HT-29 (cell line): ENCODE measurements at places on chromosomes 5 and 9. TPM values are rescaled to one million over a fixed set of nuclear protein-coding genes. Genes with fewer than 3 reads are reported as not detected.

IFNA13 gene
- not detected in 2 replicates for total RNA-seq

DNA sequence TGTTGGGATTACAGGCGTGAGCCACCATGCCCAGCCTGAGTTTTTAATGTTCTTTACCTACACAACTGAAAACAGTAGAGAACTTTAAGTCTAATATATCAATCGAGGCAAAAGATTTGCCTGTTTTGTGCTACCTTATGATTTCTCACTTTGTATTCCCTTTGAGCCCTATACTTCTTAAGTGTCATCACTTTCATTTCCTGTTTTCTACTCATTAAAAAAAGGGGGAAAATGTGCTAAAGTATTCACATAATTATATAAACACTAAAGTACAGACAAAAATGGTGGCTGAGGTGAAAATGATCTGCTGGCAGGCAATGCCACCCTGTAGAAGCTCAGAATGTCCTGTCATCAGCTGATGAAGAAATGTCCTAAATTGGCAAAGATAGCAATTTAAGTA, 23.6 kb downstream of the ATG10 start:
- DNase-seq = no peak

TICAM2 gene
- total RNA-seq = 0.47 TPM in 1 of 2 replicates, not detected in the other

COL23A1 gene
- not detected in 2 replicates for total RNA-seq

TXNDC8 gene
- not detected in 2 replicates for total RNA-seq

GRCh38 chr5:67272453-67273130, 76.0 kb upstream of the CD180 start:
- DNase-seq = no peak

GRCh38 chr9:72476617-72477437, 44.6 kb upstream of the TMC1 start:
- DNase-seq = peak; percentile 96

- no peak for DNase-seq
Measured at GRCh38 chr5:164204338-164204946, 699.0 kb downstream of the MAT2B start.

DNA sequence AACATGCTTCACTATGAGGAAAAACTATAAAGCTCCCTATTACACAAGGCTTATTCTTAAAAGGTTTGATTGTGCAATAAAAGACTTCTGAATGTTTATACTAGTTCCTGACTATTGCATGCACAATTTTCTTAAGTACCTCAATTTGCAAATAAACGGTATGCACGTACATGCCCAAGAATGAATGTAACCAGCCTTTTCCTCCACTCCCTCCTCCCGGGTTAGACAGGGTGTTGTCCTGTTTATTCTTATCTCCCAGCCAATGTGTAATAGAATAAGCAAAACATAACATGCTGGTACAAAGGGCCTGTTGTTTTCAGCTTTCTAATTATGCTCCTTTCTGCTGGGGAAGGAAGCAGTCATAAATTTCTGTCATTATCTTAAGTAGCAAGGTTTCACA, 79.1 kb downstream of the AOPEP start:
- DNase-seq = peak; percentile 82

GPR21 gene
- 0.44 TPM in 1 of 2 replicates, not detected in the other for total RNA-seq

GFPT2 gene
- total RNA-seq = 0.10 TPM in 1 of 2 replicates, not detected in the other

DNA sequence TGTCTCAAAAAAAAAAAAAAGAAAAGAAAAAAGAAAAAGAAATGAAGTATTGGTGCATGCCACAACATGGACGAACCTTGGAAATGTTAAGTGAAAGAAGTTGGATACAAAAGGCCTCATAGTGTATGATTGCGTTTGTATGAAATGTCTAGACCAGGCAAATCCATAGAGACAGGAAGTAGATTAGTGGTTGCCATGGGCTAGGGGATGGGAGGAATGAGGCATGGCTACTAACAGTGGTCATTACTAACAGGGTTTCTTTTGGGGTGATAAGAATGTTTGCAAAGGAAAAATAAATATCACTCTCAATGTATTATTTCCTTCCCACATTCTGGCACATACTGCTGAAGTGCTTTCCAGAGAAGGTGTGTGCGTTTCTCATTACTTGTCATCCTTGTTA, 44.1 kb downstream of the UGCG start:
- no peak for DNase-seq

GRCh38 chr5:61918611-61919010, 387.4 kb upstream of the KIF2A start:
- no peak for DNase-seq

DNA sequence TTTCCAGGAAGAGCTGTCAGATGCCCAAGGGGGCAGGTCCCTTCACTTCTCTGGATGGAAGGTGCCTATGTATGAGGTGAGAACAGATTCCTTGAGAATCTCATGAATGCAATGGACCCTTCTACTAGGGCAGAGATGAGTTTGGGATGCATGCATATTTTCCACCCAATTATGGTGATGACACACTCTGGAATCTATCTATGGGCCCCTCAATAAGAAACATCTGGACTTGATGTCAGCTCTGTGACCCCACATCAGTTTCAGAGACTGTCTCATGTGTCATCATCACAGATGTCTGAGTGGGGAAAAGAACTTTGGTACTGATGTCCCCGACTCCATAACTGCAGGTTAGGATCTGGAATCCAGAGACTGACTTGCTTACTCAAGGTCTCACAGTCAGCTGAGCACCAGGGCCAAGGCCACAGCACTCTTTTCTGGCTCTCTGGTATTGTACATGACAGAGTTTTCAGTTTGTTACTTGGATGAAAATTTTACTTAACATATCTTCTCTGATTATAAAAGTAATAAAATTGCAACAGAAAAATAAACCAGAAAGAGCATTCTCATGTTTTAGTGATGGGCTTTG, 177.0 kb downstream of the DCP2 start:
- no peak for DNase-seq

- no peak for DNase-seq
Measured at GRCh38 chr9:33932078-33932807, 115.3 kb downstream of the UBE2R2 start.

ANKH gene
- 27.1 and 44.3 TPM in 2 replicates for total RNA-seq

DNA sequence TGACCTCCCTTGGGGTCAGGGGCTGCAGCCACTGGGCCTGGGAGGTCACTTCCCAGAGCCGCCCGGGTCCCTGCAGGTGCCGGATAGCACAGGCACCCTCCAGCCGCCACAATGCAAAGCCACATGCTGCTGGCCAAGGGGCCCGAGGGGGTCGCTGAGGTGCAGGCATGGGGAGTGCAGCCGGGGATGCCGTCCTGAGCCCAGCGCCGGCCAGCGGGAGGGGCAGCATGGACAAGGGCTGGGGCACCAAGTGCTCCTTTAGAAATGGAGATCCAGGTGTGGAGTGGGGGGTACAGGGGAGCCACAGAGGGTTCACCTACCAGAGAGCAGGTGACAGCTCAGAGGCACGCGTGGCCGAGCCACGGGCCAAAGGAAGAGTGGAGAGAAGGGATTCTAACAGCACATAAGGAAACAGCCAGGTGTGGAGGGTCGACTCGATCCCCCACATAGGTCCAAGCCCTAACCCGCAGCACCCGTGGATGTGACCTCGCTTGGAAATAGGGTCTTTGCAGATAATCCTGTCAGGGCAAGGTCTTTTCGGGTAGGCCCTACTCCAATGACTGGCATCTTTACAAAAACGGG, 24.7 kb downstream of the ZDHHC11B start:
- no peak for DNase-seq

CDC20B gene
- not detected in 2 replicates for total RNA-seq

SPINK13 gene
- total RNA-seq = not detected in 2 replicates

HK3 gene
- not detected in 2 replicates for total RNA-seq

- DNase-seq = no peak
Measured at GRCh38 chr5:1708592-1709141, 91.0 kb downstream of the MRPL36 start.

TYRP1 gene
- not detected in 2 replicates for total RNA-seq

- peak; percentile 52 for DNase-seq
Measured at GRCh38 chr5:150640311-150641005, at the start of gene SYNPO. TSS of gene SYNPO (plus strand) at chr5:150640660. CDS start at chr5:150648276, 7,616 bp downstream.

DNA sequence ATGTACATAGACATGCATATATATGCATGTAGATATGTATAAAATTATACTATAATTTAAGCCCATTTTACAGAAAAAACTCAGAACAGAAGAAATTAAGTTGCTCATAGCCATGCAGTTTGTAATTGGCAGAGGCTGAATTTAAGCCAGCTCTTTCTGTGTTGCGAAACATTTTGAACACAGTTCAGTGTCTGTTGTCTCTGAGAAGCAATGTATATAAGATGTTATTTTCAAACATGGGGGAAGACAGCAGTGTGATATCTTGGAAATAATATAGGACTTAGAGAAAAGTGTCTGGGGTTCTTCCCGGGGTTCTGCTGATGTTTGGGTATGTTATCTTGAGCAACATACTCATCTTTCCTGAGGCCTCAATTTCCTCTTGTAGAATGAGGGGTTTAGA, 37.6 kb downstream of the SVEP1 start:
- DNase-seq = no peak

IFNB1 gene
- not detected in 2 replicates for total RNA-seq

GRCh38 chr9:89420397-89421178, 77.3 kb downstream of the SEMA4D start:
- DNase-seq = no peak

PCDHB5 gene
- not detected in 2 replicates for total RNA-seq

DNA sequence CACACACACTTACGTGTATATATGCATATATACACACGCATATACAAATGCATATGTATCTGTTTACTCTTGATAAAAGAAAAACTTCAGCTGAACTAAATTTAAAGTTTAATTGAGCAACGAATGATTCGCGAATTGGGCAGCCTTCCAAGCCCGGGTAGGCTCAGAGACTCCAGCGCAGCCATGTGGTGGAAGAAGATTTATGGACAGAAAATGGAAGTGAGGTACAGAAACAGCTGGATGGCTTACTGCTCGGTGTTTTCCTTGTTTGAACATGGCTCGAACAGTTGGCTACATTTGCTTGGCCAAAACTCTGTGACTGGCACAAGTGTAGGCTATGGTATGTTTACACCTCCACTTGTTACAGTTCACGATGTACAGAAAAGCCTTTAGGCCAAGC, 239.3 kb upstream of the PRDM9 start:
- DNase-seq = no peak

DNA sequence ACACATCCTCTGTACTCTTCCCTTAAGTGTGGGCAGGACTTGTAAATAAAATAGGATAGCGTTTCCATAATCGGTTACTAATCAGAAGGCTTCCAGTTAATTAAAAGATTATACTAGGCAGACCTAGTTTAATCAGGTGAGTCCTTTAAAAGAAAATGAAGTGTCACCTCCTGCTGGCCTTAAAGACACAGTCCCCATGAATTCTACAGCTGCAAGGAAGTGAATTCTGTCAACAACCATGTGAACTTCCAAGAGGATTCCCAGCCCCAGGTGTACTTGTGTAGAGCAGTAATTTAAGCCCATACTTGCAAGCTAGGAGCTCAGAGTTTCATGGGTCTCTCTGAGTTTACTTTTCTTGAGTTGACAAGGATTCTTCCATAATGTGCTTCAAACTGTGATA, 918.3 kb downstream of the DTWD2 start:
- no peak for DNase-seq

GRCh38 chr5:7873216-7873615, 4.3 kb downstream of the MTRR start:
- no peak for DNase-seq

- no peak for DNase-seq
Measured at GRCh38 chr5:78782728-78783127, 134.2 kb upstream of the LHFPL2 start.

DNA sequence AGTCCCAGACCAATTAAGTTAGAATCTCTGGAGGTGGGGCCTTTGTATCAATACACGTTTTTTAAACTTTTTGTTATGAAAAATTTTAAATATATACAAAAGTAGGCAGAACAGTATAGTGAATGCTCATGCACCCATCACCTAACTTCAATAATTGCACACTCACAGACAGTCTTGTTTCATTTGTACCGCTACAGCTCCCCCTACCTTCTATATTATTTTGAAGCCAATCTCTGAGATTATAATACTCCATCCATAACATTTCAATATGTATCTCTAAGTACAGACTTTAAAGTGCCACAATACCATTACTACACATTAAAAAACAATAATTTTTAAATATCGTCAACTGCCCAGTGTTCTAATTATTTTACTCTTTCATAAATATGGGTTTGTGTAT, 32.9 kb downstream of the ISL1 start:
- no peak for DNase-seq

CATSPER3 gene
- not detected in 2 replicates for total RNA-seq

LEAP2 gene
- 0.64 and 1.5 TPM in 2 replicates for total RNA-seq

DNA sequence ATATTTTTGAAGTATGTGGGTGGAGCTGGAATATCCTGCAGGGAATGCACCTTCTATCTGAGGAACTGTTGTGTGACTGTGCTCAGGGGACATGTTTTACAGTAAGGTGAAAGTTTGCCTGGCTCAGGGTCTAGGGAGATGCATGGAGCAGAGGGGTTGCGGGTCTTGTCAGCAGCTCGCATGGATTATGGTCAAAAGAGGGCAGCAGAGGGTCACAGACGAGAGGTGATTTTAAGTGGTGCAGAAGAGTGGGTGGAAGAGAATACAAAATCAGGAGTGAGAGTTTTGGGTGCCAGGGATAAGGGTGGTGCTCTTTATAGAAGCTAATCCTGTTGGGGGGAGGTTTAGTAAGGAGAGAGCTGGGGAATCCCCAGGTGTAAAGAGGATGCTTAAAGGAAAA, 53.5 kb upstream of the GRIN3A start:
- DNase-seq = peak; percentile 61
